ENCODE measurements at places on chromosomes 2 and 18.

DNA sequence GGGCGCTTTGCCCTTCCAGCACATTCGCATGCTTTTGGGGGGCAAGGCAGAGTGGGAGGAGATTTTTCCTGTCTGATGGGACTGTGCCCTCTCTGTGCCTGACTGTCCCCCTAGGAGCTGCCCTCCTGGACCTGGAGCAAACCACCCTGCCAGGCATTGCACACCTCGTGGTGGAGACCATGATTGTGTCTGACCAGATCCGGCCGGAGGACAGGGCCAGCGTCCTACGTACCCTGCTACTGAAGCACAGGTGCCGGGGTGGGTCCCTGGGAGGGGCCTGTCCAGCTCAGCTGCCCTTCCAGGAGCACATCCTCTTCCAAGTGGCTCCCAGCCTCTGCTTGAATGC lies 5.3 kb downstream of the SLC4A3 start:
- DNase-seq, result no peak

DNA sequence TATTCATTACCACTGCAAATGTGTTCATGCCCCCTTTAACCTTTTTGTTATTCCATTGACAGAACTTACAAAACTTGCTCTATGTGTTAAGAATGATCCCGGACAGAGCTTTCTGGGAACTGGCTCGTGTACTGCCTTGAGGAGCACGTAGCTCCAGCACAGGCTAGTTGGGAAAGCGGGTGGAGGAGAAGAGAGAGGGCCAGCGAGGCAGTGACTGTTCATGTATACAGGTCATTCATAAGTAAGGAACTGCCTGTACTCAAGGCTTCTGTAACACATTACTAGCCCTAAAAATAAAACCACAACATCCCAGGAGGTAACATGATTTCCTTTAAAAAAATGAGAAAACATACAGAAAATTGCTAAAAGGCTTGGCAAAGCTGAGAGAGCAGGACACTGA lies 109.0 kb downstream of the STK39 start:
- no peak for DNase-seq

GRCh38 chr2:160087854-160088745 lies 25.7 kb upstream of the PLA2R1 start:
- DNase-seq, result no peak

- peak; percentile 27 for DNase-seq
Observed at GRCh38 chr2:149989447-149990063, 402.0 kb upstream of the MMADHC start.

DNA sequence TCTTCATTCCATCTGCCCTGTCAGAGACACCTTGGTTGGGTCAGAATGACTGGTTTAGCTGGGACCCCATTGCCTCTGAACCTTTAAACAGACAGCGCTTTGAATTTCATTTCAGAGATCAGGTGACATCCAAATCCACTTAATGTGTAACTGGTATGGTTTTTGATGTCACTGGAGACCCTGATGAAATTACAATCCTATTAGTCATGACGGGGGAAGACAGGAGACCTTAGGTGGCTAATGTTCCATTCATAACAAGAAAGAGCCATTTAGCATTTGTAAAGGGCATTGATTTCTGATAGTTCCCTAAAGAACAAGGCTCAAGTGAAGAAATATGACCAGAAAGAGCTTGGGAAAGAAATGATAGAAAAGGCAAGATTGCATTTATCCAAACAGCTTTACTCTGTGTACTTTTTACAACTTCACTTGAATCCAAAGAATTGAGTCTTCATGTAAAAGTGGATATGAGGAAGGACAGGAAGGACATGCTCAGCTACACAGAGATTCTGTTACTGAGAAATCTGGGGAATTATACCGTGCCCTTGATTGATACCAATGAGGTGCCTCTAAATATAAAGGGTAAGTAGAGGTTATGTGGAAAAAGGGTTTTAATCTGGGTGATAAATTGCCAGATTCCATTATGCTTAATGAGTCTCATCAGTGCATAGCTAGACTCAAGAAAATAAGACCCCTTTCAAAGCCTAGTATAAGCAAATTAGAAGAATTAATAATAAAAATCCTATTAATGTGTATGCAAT lies 198.2 kb downstream of the NCKAP5 start:
- DNase-seq, result no peak

DNA sequence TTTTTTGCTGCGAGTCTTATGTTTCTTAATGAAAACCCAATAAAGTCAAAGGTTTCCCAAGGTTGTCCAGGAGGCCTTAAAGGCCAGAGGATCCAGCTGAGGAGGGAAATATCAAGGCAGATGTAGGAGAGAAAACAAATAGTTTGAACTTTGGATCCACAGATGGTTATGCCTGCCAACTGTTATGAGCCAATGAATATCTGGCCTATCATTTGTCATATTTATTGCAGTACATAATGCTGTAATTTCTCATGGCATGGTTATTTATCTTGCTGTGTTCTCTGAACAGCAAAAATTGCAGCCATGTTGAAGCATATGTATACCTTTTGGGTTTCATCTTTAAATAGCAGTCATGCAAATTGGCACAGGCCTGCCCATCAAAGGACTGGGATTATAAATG lies 38.2 kb upstream of the CAVIN2 start:
- DNase-seq, result no peak

DNA sequence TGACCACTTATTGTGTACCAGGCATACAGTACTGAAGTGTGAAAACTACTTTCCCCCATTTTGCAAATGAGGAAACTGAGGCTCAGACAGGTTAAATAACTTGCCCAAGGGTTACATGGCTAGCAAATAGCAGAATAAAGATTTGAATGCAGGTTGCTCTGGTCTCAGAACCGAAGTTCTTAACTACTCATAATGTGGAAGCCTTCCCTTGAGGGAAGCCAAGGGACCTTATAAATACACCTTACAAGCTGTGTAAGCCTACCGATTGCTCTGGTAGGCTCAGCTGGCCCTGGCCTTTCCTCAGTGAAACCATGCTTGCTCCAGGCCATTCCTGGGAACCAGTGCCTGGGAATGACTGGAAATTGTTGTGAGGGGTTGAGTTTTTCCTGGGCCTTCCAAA lies 114.6 kb upstream of the CDCA7 start:
- no peak for DNase-seq

DNA sequence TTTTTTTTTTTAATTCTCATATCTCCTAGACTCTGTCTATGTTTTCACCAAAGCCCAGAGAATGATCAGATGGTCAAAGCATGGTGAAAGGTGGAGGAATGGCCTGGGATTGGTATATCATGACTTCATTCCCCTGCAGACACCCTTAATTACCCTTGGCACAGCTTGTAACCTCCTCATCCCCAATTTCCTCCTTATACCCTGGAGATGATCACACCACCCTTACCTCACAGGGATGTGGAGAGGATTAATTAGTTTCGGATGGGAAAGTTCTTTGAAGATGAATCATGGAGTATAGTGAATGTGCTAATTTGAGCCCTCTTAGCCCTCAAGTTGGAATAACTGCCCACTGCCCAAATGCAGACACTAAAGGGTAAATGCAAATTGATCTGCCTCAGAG lies 138.0 kb upstream of the LYPD6 start:
- no peak for DNase-seq

- peak; percentile 83 for DNase-seq
Observed at GRCh38 chr2:160064916-160065315, 2.5 kb upstream of the PLA2R1 start.

DNA sequence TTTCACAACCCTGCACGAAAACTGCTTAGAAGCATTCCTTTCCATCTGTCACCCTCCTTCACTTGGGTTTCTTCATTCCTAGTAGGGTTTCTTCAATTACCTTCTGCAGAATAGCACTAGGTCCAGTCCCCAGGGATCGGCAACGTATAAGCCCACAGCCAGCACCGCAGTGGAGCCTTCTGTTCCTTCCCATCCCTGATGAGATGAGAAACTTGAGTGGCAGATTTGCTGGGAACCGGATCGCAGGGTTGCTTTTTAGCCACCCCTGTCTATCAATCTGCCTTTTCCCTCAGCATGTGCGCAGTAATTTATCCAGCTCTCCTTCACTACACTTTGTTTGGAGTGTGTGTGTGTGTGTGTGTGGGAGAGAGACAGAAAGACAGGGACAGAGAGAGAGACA lies 94.2 kb downstream of the CD8B2 start:
- no peak for DNase-seq
